Fibroblast of skin of right biceps (primary cell): ENCODE measurements at places on chromosomes 3 and 15.

DNA sequence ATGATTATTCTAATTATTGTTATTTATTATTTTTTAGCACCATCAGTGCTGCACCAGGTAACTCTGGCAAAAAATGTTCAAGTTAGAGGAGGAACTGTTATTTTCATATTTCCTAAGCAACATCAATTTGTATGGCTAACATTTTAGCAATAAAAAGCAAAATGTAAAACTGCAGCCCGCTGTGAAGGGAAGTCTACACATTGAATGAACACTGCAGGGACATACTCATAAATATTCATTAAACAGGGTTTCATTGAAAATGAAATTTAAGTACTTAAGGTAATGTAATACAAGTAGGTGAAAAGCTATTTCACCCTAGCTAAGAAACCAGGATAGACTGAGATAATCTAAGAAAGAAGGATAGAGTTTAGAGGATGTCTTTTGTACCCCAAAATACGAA lies 532.7 kb downstream of the NLGN1 start:
- no peak for DNase-seq

GRCh38 chr15:27134481-27134880 lies 163.5 kb downstream of the GABRG3 start:
- DNase-seq = no peak

- no peak for DNase-seq
Measured at GRCh38 chr3:123299581-123299980, 97.8 kb downstream of the SEC22A start.

- DNase-seq = no peak
Measured at GRCh38 chr3:75631541-75631940, 32.6 kb upstream of the FRG2C start.

DNA sequence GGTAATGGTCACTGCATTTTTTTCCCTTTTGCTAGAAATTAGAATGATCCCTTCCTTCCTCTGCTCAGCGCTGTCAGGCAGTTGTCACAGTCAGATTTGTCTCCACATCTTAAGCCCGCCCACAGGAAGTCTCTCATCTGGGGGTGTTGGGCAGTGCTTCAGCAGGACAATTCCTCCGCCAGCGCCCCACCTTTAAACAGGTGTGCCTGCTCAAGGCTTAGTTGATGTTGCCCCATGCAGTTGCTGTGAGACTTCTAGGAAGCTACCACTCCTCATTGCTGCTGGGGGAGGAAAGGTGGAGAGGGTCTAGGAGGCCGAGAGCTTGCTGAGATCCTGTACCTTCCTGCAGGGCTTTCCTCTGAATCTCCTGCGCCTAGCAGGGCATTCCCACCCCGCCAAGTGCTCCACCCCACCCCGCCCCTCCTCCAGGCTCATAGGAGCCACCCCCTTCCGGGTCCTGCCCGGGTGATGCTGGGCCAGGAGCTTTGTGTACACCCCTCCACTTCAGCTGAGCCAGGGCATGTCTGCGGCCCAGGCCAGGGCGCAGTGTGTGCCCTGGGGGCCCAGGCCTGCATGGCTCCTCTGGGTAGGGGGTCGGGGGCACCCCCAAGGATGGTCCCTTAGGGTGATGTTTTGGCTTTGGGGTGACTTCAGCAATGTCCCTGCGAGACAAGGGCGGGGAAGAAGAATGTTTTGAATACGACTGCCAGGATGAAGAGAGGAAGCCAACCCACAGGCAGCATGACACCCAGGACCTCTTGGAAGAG lies 68.7 kb downstream of the TRAK1 start:
- DNase-seq = no peak

- DNase-seq = no peak
Measured at GRCh38 chr3:122795674-122796195, 866 bp downstream of the SLC49A4 start.

GRCh38 chr15:70299931-70300869 lies 202.5 kb upstream of the TLE3 start:
- no peak for DNase-seq

- DNase-seq = no peak
Measured at GRCh38 chr3:170638988-170639387, 53.1 kb upstream of the SLC7A14 start.

- no peak for DNase-seq
Measured at GRCh38 chr15:101322016-101322695, 27.1 kb upstream of the SNRPA1 start.

GRCh38 chr3:10725067-10725466 lies 91.0 kb upstream of the SLC6A11 start:
- no peak for DNase-seq

DNA sequence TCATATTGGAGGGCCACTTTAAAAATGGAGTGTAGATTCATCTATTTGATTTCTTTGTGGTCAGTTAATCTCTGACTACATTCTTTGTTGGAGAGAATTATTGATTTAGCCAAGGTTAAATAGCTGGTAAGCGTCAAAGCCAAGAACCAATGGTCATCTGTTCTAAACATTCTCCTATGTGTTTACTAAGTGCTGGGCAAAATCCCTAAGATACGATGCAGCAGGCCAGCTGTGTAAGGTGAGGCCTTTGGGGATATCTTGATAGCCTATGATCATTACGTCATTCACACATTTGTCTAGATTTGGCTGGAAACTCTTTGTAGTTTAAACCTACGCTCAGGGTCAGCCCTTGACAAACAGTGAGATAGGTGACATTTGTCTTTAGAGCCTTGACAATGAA lies 236.2 kb downstream of the NR1D2 start:
- no peak for DNase-seq

DNA sequence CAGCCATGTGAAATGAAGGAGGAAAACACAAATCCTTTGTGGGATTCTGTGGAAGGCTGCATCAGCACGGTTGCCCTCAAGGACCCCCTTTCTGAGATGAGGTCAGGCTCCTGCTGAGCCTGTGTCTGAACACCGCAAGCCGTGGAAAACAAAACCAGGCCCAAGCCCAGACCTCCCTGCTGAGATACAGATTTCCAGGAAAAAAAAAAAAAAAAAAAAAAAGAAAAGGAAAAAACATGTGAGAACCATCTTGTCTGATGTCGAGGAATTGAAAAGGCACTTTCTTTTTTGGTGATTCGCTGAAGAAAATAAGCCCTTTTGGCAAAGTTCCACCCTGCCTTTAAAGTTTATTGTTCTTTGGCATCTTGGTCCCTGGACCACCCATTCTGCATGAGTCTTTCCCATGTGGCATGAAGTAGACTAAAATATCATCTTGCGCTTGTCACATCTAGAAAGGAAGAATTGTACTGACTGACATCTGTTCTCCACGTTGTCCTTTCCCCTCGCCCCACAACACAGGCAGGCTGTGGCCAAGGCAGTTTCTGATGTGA lies 117.6 kb downstream of the CHST2 start:
- peak; percentile 61 for DNase-seq

DNA sequence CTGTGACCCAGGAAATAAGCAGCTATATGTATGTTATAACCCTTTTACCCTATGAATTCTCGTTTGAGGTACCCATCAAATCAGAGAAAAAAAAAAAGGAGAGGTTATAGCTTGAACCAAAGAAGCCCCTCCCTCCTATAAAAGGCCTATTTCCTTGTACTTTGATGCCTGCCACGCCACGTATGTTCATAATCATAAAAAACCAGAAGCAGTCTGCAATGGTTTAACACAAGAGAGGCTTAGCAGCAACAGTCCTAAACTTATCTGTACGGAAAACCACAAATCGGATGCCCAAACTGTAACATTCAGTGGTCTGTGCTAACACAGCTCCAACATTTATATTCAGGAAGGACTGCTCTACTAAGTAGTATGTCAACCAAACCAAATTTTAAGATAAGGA lies 21.2 kb downstream of the CCR8 start:
- no peak for DNase-seq

DNA sequence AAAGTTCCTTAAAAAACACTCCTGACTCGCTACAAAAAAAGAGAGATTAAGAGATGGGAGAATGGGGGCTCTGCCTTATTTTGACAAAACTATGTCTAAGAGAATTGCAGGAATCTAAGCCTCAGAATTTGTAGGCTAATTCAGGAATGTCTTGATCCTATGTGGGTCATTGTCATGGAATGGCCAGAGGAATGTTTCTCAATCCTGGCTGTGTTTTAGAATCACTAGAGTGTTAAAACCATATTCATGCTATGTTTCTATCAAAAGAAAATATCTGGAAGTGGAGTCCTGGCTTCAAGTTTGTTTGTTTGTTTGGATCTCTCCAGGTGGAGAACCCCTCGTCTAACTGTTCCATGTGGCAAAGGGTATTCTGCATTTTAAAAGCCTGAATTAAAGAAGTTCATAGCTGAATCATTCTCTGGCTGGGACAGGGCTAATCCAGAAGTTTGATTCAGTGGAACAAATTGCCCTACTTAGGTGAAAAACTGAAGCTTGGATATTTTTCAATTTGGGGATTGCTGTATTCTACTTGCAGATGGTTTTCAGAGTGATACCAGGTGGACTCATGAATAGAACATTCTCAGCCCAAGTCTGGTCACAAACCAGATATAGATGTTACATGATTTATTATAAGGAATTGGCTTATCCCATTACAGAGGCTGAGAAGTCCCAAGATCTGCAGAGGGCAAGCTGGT lies 28.2 kb downstream of the GJD2 start:
- DNase-seq = peak; percentile 72

- DNase-seq = no peak
Measured at GRCh38 chr3:44318891-44319311, 19.7 kb upstream of the TCAIM start.

DNA sequence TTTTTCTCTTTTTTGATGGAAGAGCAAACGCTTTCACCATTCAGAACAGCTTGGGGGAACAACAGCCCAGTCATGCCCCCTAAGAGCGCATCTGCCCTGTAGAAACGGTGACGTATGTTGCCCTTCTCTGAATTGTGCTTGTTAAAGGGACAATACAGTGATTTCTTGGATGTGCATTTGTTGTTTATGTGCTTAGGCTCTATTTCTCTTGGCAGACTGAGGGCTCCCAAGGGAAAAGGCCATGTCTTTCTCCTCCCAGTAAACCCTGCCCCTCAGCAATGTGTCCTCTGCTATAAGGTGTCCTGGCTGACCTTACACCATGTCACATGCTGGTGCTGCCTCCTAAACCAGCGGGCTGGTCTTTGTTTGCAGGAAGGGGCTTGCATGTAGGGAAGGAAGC lies 346.1 kb downstream of the EPHB1 start:
- no peak for DNase-seq

- DNase-seq = no peak
Measured at GRCh38 chr3:178465260-178466180, 70.7 kb upstream of the KCNMB2 start.
